ENCODE measurements at places on chromosomes 11 and 22.
A peak's percentile ranks its signal among the peaks of the same experiment; 100 is the strongest.

DNA sequence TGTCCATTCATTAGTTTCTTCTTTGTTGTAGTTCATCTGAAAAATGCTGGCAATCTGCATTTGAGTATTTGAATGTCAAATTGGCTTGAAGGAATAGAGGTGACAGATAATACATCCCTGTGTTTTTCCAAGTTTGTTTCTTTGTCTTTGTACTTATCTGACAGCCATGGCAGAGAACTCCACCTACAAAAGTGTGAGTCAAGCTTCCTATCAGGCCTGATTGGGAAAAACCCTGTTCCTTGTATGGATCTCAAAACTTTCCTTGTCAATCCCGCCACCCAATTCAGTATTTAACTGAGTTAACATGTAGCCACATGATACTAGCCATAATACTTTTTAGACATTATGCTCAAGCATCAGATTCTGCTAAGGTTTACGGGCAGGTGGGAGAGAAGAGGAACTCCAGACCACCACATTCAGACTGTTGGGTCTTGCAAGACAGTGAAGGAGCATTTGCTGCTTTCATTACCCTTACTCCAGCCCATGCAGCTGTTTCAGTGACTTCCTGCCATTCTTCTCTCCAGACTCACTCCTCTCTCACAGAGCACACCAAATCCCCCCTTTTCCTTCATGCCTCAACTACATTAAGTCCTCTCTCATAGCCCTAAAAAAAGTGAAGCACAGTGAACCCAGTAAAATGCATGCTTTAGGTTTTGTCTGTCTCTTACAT lies 65.9 kb downstream of the BLID start:
- DNase-seq, result no peak

DNA sequence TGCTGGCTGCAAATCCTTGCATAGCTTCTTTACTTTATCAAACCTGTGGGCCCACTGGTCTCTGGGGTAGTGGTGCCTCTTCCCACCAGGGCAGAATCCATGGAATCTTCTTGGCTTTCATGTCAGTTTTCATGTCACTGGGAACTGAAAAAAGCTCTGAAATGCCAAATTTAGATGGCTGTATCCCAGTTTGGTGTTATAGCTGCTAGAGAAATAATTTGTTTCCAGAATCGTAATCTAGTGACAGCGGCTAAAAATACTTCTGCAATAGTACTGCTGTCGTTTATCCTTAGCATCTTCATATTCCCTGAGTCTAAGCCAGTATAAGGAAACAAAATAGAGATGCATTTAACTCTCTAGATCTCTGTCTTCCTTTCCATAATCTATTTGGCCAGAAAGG lies 983.4 kb upstream of the FAT3 start:
- DNase-seq, result no peak

- peak; percentile 24 for DNase-seq
Measured at GRCh38 chr11:7532405-7533145, 18.8 kb downstream of the PPFIBP2 start.

- DNase-seq, result peak; percentile 33
Measured at GRCh38 chr22:27677905-27678458, 123.6 kb downstream of the MN1 start.

GRCh38 chr11:85619499-85619898 lies 7.6 kb downstream of the DLG2 start:
- DNase-seq, result no peak

DNA sequence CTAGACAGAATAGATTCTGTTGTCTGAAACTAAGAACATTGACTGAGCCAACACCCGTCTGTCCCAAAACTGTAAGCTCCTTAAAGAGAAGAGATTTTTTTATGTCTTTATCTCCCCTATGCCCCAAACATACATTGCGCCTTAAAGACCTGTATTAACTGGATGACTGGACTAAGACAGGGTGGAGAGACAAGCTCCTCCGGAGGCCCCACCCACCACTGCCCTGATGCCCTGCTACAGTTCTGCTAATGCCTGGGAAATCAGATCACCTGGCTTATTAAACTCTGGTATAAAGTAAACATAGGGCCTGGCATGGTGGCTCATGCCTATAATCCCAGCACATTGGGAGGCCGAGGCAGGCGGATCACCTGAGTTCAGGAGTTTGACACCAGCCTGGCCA lies 203.7 kb downstream of the TENM4 start:
- no peak for DNase-seq

GRCh38 chr11:62082292-62082657 lies 41.5 kb upstream of the INCENP start:
- DNase-seq, result no peak

GRCh38 chr11:31102316-31102715 lies 267.2 kb downstream of the DCDC1 start:
- no peak for DNase-seq

DNA sequence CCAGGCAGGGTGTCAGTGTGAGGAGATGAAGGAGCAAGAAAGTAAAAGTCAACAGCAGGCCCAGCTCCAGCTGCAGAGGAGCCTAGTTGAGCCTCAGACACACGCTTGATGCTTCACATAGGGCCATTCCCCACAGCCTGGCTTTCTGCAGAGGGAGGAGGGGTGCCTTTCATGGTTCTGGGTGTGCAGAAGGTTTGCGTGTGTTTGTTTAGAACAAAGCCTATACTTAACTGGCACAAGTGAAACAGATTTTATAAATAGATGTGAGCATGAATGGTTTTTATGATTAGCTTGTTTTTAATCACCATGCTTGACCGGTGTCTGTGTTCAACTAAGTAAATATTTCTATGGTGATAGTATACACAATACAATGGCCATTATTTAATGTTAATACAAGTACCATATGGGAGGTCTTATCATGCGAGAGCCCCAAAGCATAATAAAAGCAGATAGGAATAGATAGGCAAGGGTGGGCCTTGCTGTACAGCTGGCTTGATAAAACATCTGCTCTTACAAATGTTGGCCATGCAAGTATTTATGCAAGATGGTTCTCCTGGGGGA lies 290.2 kb downstream of the ETS1 start:
- DNase-seq, result peak; percentile 28

- no peak for DNase-seq
Measured at GRCh38 chr11:71446942-71447688, 1.1 kb downstream of the DHCR7 start.

GRCh38 chr11:50030193-50030592 lies 2.5 kb upstream of the OR4C45 start:
- no peak for DNase-seq

DNA sequence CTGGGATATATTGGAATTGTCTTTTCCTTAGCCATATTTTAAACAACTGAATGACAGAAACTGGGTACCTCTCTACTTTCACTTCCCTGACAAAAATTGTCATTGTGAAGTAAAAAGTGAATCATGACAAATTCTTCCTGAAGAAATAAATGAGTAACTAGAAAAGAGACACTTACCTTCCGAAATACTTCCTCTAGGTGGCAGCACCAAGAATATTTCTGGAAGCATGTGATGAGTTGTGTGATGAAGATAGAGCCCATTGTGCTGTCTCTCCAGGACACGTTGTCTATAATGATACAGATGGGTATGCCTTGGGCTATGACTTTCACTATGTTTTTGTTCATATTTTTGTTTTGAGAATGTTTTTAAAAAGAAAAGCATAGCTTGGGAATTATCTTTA lies 21.5 kb downstream of the CASP4 start:
- no peak for DNase-seq

DNA sequence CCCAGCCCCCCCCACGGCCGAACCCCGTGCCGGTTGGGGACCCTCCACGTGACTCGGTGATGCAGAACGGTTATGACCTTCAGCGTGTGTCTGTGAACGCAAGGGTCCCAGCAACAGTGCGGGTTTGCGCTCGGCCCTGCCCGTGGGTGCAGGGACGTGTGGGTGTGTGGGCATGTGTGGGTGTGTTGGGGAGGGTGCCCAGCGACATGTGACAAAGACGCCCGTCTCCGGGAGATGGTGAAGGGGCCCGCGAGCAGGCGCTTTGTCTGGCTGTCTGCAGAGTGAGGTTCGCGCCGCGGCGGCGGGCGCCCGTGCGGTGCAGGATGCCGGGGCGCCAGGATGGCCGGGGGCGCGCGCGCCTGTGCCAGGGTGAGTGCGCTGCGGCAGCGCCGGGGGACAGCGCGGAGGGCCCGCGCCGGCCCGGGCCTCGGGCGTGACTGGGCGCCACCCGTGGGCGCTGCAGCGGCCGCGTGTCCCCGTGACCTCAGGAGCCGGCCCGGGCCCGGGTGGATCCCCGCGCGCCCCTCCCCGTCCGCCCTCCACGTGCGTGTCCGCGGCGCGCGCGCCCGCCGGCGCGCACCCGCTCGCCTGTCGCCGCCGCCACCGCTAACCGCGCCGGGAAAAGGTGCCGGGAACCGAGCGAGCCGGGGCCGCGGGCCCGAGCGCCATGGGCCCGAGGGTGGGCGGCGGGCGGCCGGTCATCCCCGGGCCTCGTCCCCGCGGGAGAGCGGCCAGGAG lies at the start of gene LRFN4:
Gene LRFN4 (plus strand): TSS at position 569 of the 738 bp plus-strand sequence. CDS start 681 bp downstream, outside the sequence.
- no peak for DNase-seq

GRCh38 chr11:104343578-104343977 lies 179.6 kb upstream of the PDGFD start:
- DNase-seq, result no peak

DNA sequence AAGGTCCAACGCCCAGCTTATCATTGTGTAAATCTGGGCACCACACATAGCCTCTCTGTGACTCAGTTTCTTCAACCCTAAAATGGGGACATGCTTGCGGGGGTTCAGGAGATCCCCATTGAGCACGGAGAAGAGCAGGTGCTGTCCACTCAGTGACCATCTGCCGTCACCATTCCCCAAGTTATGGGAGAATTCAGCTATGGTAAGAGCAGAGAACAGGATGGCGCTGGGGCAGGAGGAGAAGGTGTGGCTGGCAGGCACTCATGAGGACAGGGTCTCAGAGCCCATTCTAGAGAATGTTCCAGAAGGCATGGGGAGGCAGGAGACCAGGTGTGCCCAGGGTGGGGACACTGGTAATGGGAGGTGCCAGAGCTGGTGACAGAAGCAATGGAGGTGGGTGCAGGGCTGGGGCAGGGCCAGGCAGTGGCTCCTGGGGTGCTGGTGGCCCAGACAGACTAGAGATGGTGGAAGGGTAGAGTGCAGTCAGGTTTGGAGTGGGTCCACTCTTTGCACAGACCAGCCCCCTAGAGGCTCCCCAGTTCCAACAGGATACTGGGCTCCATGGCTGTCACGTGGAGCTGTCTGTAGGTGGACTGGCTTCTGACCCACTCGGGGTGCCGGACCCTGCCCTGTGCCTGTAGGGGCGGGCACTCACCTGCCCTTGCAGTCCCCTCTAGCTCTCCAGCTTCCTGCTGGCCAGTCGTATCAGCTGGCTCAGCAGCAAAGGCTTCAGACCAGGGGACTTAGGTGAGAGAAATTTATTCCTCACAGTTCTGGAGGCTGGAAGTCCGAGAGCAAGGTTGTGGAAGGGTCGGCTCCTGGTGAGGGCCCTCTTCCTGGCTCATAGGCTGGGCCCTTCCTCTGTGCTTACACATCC lies 84.7 kb downstream of the CDKN1C start:
- DNase-seq, result no peak

DNA sequence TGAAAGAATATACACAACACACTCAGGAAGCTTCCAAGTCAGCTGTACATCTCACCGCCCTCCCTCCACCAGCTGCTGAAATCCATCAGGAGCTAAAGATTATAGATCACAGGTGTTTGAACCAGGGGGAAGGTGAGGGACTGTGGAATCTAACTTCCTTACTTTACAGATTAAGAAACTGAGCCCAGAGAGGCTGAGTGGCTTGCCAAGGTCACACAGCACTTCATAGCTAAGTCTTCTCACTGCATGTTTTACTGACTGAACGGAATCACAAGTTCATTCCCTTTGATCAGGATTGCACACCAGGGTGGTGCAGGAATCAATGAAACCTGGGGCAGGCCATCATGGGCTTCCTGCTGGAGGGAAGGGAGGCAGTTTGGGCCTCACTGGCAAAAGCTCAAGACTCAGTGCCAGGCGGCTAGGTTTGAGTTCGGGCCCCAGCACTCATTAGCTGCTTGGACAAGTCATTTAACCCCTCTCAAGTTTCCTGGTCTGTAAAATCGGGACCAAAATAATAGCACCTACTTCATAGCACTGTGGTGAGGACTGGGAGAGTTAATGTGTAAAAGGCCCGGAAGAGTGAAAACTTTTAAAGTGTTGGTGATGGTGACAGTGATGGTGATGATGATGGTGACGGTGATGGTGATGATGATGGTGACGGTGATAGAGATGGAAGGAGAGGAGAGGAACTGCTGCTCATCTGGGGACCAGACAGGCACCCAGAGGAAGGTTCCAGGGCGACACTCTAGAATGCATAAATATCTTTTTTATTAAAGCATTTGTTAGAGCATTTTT lies 8.2 kb downstream of the CD5 start:
- no peak for DNase-seq

GRCh38 chr22:42021571-42021970 lies 23.0 kb downstream of the WBP2NL start:
- no peak for DNase-seq

DNA sequence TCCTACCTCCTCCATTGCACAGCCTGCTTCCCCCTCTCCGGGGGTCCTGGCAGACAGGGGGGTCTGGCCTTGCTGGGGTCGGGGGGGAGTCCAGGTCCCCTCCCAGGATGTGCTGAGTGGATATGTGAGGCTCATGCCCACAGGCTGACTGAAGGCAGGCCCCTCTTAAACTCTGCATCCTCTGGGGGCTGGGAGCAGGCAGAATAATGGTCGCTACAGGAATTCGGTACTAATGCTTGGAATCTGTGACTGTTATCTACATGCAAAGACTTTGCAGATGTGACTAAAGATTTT lies 1.6 kb upstream of the SUN2 start:
- no peak for DNase-seq

GRCh38 chr22:26489447-26490036 lies 5.9 kb downstream of the SRRD start:
- DNase-seq, result no peak

- no peak for DNase-seq
Measured at GRCh38 chr11:75737314-75737713, 19.7 kb downstream of the MOGAT2 start.

GRCh38 chr11:101745756-101746155 lies 161.9 kb upstream of the TRPC6 start:
- DNase-seq, result no peak

DNA sequence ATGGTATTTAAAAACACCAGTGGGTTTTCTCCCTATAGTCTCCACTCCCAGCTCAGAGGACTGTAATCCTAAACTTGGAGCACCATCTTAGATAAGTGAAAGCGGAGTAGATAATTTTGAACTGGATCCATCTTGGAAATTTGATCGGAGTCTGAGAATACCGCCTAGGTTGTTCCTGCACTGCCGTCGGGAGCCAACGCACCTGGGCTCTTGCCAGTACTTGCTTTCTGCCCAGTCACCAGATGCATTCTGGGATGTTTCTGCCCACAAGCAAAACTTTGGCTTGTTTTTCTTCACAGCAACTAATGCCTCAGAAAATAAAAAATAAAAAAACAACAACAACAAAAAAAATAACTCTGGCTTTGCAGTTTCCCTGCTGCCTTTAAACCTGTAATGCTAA lies 113.0 kb upstream of the MTMR2 start:
- no peak for DNase-seq

Data from skin of body (tissue), 3 donors.